ENCODE measurements at places on chromosomes 5 and 9.

- no peak for DNase-seq
These were observed 12.4 kb downstream of the NFIL3 start for GRCh38 chr9:91411096-91411771.

DNA sequence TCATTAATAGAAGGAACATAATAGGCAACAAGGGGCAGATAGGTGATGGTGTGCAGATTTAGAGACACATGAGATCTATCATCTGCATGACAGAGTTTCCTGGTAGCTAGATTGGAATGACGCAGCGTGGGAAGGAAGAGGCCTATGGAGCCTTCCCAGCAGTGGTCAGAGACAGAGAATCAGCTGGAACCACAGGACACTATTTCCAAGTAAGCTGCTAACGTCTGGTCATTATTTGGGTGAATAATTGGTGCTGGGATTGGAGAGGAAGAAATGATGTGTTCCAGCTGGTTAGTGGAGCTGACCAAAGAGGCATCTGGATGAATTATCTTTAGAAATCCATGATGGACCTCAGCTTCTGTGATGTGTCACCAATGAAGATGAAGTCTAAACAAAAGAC is 91.2 kb upstream of the PRR16 start:
- DNase-seq: no peak

DNA sequence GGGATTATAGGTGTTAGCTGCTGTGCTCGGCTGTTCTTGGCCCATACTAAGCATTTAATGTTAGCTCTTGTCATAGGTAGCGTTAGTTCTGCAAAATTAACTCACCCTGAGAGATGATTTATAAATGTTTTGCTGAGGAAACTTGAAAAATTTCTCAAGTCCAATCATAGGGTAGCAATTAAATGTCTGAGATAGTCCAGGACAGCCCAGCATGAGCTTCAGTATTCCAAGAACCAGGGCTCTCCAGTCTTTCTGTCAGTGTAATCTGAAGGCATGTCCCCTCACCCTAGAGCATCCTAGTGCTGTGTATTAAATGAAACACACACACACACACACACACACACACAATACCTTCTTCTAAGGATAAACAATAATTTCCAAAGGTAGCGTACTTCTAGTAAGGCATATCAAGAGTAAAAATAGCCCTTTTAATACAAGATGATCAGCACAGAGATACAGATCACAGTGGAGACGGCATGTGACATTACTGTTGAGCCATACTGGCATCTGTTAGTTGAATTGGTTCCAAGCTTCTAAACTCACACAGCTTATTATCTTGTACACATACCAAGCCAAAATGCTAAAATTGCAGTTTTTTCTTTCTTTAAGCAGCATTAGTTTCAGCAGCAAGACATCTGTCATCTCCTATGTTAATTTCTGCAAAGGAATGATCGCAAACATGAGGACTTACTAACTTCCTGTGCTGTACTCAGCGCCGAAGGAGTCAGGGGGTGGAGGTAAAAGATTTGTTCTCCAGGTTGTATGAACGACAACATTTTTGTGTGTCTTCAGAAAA is 46.3 kb upstream of the JMY start:
- no peak for DNase-seq

DNA sequence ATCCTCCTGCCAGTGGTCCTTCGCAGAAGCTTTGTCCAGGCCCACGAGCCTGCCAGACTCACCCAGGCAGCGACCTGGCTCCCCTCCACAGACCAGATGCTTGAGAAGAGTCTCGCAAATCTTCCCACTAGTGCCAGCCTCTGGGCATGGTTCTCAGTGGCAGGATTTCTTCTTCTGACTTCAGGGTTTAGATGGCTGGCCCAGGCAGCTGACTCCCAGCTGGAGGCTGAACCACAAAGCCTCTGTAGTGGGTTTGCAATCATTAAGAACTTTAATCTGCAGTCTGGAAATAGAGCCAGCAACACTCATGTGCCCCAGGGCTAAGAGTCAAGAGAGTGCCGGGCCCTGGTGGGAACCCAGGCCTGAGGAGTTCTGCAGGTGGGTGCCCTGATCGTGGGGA is 90.6 kb upstream of the ICE1 start:
- no peak for DNase-seq

DNA sequence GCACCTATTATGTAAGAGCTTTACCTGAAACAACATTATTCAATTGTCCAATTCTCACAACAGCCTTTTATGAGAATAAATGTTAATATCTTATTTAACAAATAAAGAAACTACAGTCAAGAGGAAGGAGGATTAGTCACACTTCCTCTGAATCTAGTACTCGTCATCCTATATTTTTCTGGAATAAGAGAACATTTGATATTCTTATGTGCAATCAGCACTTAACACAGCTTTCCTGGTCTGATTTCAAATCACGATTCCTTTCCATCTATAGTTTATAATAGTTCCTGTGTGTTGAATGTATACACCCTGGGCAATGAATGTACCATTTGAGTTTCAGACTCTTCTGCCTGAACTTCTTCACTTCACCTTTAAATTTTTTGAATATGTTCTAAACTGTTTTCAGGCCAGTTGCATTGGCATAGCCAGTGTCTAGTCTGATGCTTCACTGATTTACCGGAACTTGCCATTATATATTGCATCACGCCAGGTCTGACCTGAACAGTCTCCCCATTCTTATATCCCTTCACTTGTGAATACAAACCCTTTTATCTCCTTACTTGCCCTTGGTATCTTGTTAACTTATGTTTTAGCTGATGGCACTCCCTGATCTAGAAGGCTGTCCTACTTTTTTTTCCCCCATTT is 698.3 kb downstream of the MAT2B start:
- DNase-seq: no peak

DNA sequence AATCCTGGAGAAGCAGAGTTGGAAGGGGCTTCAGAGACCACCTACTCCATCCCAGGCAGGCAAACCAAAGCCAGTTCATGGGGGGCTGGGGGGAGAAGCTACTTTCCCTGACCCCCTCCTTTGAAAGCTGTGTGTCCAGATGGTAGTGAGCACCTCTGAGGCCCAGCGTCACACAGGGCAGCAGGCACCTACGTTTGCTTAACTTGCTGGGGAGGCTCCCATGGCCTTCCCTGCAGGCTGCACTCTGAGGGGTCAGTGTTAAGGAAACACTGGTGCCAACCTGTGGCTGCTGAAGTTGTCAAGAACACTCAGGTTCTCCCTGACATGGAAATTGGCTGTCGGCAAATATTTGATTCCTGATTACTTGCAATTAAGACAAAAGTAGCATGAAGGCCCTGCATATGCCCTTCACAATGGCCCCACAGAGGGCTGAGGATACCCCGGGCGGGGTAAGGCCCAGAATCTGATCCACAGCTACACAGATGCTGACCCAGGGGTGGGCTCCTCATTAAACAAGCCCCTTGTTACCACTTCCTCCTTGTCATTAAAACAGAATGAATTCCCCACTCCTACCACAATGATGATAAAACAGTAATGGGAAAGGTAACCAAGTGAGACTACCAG is 208.5 kb downstream of the FSTL4 start:
- no peak for DNase-seq

GRCh38 chr9:86766511-86766910 is 180.8 kb downstream of the GAS1 start:
- DNase-seq: no peak

- no peak for DNase-seq
These were observed 101.5 kb upstream of the GPBP1 start for GRCh38 chr5:57072218-57072892.

DNA sequence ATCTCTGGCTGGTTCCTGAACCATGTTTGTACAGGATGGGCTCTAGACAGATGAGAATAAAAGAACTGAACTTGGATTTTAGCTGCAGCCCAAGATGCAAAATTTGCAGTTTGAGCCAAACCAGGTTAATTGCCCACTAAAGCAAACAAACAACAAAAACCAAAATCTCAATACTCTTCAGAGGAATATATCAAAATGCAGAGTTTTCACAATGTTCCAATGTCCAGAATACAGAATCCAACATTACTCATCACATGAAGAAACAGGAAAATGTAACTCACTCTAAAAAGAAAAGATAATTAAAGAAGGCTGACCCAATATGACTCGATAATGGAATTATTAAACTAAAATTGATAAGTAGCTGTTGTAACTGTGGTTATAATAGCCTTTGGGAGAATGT is 20.4 kb downstream of the FOXI1 start:
- no peak for DNase-seq

DNA sequence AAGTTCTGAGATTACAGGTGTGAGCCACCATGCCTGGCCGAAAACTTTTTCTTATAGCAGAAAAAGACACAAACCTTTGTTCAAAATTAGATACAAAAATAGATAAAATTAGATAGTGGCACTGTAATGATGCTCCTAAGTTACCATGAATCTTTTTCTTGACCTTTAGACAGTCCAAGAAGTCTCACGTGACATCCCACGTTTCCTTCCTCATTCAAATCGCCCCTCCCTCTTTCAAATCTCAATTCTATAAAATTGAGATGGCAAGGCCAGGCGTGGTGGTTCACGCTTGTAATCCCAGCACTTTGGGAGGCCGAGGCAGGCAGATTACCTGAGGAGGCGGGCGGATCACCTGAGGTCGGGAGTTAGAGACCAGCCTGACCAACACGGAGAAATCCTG is 7.7 kb upstream of the ZCCHC10 start:
- no peak for DNase-seq

DNA sequence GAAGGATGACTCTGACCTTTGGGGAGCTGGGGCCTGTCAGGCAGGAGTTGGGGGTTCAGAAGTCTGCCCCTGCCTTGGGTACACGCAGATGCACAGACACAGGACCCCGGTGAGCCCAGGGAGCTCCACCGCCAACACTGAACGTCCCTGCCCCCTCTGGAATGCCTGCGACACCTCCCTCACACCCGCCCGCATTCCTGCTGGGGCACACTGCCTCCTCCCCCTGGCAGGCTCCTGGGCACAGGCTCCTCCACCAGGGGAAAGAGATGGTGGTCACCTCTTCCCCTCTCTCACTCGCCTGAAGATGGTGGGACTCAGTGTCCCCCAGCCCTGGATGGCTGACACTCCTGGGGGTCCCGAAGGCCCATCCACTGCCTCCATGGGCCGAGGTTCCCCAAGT is 12.0 kb downstream of the CRB2 start:
- DNase-seq: no peak

GRCh38 chr5:148012801-148013200 is 51.0 kb upstream of the SPINK5 start:
- DNase-seq: no peak

DNA sequence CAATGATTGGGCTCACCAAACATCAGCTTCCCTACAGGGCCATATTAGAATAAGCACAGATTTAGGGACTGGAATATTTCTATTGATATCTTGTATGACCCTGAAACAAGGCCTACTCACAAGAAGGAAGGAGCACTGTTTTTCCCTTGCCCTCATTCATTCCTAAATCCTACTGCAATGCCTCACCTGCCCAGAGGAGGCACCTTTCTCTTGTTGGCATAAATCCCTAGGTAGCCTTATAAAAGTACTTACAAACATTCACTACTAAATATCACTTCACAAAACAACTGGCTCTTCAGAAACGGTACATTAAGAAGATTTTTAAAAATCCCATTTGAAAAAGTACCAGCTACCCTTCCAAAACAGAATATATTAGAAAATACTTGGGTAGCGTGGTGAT is 449.4 kb downstream of the CDH18 start:
- DNase-seq: no peak

DNA sequence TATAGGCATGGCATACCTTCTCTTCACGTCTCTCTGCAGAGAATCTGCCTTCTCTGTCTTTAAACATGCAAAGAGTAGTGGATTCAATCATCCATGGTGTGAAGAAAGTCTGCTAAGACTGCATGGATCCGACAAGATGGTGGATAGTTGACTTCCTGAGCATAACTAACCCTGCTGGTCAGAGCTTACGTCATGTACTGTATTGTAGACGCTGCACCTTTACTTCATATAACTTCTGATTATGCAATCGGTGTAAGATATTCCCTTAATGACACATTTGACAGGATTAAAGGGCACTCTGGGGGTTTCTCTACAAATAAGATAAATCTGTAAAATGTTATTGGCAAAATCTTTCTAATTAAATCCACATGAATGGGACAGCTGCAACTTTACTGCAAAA is 240.3 kb upstream of the NREP start:
- DNase-seq: no peak

DNA sequence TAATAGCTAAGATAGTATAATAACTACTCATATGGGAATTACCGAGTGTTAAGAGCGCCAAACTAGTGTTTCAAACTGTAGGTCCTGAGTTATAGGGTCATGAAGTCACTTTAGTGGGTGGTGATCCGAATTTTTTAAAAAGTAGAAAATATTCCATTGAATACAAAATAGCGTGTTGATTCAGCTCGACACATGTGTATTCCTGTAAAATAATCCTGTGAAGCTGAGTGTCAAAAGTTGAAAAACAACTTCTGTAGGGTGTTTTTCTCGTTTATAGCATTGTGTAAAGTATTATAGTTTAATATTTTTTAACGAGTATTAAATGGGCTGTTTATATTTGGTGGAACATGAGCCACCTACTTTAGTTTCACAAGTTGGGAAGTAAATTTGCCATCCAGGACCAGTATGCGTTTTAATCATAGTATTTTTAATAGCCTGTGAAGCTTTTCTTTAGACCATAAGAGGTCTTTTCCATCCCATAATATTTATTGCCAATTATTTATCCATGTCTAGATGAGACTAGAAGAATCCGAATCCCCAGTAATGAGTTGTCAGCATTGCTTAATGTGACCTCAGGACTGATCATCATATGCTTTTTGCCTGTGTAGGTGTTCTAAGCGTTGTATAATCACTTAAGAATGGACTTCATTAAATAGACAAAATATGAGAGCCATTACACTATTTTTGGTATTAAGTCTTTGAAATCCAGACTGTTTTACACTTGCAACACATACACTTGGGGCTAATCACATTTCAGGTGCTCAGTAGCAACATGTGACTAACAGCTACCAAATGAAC is 84.1 kb downstream of the PTPDC1 start:
- no peak for DNase-seq

DNA sequence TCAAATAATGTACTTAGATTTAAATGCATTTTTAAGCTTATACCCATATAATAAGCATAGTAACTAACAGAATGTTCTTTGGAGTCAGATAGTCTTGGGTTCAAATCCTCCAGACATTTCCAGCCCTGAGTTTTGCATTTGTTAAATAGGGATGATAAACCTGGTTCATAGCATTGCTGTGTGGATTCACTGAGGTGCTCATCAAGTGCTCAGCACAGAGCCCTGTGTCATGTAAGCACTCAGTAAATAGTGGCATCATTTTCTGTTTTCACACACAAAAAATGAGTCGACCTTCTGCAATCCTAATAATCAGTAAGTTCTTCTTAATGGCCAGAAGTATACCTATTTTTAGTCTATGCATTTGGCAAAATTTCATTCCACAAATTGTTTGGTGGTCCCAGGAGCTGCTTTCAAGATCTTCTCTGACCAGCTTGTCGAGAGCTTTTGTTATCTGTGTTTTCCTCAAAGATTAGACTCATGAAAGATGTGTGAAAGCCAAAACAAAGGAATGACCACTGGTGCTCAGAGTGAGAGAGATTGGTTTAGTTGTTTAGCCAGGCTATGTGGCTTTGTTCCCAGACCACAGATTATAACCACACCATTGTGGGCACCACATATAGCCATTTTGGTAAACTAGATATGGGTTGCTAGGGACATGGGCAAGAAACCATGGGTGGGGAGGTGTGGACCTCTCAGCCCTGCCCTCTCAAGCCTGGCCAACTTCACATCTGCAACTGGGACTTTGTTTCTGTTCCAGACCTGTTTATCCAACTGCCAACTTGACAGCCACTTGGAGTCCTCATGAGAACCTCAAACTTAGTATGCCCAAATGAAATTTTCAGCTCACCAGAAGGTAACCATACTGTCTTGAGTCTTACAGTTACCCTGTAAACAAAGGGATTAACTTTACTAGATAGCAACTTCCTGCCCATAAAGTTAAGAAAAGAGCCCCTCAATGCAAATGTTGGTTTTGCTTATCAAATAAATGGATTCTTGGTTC is 45.0 kb downstream of the DOCK8 start:
- no peak for DNase-seq

All from activated naive CD8-positive, alpha-beta T cell treated with anti-CD3 and anti-CD28 coated beads, Interleukin-2, amount 50 U/mL, for 24 hours (primary cell).